ENCODE measurements at places on chromosomes 3 and 15.

GRCh38 chr15:71199384-71200351 lies 84.4 kb downstream of the THSD4 start:
- DNase-seq, result no peak

DNA sequence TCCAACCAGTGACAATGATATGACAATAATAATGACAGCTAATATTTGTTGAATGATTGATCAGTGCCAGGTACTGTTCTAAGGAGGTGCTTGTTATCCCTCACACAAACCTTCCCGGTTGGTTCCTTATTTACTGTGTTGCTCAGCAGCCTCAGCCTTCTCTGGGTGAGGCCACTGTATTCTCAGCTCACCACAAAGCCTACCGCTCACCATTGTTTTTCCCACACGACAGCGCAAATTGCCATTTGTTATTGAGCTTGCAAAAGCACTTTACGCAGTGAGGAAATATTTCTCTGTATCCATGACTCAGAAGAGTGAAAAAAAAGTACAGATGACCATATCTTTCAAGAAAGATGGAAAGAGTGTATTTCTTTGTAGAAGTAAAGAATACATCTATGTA lies 49.5 kb upstream of the PDZRN3 start:
- no peak for DNase-seq

- no peak for DNase-seq
Measured at GRCh38 chr3:53577506-53577905, 83.1 kb downstream of the CACNA1D start.

DNA sequence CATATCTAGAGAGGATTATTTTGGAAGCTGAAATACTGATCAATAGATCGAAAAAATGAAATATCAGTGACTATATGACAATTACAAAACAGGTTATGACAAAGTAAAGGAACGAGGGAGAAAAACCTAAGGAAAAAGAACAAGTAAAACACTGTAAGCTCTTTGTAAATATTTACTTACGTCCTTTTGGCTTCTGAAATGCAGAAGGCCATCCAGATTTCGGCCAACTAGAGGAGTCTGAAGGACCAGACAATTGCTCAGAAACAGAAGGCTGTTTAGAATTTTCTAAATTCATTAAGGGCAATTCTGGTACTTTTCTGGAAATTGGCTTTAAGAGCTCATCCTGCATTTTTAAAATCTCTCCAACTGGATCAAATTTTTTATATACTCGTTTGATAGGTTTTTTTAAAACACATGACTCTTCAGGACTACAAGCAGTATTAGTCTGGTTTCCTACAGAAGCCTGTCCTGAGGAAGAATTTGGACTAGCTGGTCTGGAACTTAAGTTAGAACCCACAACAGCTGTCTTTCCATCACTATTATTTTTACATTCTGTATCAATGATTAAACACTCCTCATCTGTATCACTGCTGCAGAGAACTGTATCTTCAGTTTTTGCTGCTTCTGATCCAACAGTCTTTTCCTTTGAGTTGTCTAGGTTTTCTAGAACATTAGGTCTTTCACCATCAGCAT lies 30.1 kb downstream of the ICE2 start:
- no peak for DNase-seq

GRCh38 chr15:86572368-86572841 lies 492.7 kb downstream of the AGBL1 start:
- DNase-seq, result no peak

DNA sequence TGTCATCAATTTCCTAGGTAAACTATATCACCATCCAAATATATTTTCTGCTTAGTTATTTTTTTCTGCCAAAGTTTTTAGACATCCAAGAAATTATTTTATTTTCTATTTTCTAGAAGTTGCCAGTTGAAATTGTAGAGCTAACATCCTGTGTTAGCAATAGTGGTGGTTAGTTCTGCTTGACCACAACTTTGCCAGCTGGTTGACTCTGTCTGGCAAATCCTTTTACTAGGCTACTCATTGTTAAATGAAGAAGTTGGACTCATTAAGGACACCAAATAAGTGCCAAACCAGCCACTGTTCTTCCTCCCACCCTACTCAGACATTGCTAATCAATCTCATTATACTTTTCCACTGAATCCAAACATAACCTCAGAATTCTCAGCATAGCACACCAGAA lies 15.4 kb upstream of the CRBN start:
- DNase-seq, result no peak

GRCh38 chr3:87077355-87077754 lies 86.4 kb upstream of the VGLL3 start:
- DNase-seq, result no peak

GRCh38 chr3:133838916-133839800 lies 33.5 kb downstream of the SRPRB start:
- no peak for DNase-seq

- no peak for DNase-seq
Measured at GRCh38 chr15:58260205-58260724, 122.1 kb downstream of the AQP9 start.

- no peak for DNase-seq
Measured at GRCh38 chr15:35769656-35770055, 223.7 kb upstream of the DPH6 start.

DNA sequence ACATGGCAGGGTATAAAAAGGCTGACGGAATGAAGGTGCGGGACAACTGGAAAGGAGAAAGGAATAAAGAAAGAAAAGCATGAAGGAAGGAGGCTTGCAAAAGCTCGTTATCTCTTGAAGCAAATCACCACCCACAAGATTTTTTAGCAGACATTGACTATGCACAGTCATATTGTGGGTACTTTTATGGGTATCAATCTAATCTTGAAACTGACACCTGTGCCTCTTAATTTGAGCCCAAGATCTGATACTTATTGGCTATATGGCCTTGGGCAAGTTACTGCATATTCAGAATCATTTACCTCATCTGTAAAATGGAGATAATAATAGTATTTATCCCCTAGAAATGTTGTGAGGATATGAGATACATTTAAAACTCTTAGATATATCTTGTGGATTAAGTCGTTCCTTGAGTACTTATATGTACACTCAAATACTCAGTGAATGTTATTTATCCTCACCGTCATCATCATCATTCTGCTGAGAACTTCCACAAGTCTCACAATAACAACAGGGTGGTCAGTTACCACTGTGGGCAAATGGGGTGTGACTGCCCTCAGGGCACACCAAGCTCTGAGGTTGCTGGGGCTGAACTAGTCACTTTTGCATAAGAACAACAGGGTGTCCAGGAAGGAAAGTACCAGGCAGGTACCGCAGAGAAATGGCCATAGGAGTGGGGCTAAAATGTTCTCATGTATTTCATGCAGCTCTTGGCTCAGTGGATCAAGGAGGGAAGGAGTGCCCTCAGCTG lies 266.1 kb downstream of the SLC9A9 start:
- no peak for DNase-seq

DNA sequence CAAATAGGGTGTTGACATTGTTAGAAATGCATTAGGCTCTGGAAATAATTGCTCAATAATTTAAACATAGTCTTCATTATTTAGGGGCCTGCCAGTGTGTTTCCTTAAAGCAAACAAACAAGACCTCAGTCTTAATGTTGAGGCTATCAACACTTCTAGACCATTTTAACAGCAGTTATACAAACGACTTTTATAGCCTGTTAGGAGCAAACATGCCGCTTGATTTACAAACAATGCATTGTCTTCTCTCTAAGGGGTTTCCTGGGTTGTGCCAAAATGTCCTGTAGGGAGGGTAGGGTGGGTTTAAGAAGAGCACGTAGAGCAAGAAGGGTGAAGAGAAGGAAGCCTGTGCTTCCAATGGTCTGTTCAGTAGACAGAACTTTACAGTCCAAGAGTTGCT lies 53.7 kb downstream of the TPRG1 start:
- DNase-seq, result no peak
